ENCODE measurements at places on chromosomes 1 and 21.

DNA sequence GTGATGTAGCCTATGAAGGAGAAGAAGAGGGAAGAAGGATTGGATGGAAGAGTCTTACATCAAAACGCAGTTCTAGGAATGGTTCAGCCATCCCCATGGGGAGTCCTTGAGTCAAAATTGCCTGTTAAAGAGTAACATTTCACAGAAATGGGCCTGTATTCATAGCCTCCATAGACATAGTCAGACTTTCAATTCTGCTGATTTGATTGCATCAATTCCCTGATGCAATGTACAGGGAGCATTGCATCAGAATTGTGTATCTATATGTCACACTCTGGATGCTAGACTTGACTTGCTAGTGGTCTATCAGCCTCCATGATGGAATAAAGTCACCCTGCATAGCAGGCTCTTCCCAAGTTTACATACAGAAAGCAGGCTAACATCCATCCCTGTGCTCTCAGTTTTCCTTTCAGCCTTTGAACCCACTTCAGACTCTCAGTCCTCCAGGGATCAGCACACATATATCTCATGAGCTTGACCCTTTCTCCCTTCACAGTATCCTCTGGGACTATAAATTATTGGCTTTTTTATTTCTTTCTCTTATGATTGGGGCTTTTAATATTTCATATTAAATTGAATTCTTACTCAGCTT, 1111.7 kb upstream of the B3GALT2 start:
- DNase-seq: no peak

DNA sequence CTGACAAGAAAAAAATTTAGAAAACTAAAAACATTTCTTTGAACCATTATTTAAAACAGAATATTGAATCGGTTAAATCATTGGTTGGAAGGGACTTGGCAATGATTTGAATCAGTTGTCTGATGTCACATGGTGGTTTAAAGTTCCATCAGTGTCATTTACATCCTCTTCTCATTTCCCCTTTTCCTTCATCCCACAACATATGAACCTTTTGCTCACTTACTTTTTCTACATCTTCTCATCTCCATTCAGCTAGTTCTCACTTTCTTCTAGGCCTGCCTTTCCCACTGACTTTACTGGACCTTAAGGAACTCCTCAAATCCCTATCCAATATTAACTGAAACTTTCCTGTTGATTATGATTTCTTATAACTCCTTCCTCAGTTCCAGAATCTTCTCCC, 58.5 kb downstream of the PHACTR4 start:
- no peak for DNase-seq

- DNase-seq: no peak
Observed at GRCh38 chr1:89708751-89709375, 75.9 kb downstream of the LRRC8C start.

DNA sequence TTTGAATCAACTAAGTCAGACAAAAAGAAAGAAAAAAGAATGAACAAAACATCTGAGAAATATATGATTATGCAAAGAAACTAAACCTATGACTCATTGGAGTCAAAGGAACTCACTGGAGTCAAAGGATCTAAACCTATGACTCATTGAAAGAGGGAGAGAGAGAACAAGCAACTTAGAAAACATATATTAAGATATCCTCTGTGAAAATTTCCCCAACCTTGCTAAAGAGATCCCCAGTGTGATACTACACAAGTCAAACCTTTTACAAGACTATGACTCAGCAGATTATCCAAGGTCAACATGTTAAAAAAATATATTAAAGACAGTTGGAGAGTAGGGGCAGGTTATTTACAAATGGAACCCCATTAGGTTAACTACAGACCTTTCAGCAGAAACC, 1538.3 kb downstream of the NCAM2 start:
- DNase-seq: no peak

DNA sequence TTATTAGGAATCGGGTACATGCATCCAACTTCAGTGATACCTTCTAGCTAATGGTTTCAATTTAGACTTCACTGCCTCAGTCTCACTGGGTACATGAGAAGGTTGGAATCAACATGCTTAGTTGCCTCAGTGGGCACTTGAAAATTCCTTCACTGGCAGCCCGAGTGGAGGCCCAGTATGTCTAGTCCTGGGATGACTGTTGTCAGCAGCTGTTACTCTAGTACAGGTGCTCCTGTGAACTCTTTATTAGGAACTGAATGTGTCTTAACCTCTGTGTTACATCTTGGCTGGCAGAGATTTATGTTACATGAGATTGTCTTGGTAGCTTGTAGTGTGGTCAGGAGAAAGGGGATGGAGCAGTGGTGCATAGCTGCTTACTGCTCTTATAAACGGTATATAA, 13.4 kb downstream of the PLA2G2E start:
- no peak for DNase-seq

DNA sequence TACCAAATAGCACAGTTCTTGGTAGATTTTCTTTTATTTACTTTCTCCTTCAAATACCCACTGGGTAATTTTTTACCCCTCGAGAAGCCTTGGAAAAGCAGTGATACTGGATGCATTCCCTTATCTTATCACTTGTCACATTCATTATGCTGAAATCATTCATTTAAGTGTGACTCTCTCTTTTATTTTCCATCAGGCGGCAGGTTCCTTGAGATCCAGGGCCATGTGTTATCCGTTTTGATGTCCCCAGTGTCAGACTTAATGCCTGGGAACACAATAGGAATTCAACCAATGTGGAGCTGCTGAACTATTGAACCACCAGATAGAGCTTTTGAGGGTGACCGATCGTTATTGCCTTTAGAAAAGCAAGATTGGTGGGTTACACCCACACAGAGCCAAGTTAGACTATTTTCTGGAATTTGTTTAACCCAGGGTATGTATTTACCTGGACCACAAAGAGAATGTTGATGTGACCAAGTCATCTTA, 51.5 kb upstream of the ATP5PO start:
- no peak for DNase-seq

DNA sequence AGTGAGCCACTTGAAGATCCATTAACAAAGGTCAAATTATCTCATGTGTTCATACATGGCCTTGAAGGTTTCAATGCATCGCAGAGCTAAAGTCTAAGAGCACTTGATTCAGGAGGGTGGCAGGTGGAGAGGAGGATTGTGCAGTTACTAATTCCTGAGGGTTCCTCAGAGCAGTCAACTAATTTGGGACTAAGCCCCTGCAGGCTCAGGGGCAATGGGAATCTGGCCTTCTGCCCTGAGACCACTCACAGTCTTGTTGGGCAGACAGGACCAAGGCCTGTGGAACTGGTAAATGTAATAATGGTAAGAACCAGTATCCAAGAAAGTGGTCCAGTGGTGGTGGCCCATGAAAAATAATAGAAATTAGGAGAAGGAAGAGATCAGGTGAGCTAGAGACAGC, 127.4 kb upstream of the HMGB4 start:
- no peak for DNase-seq

- DNase-seq: no peak
Observed at GRCh38 chr1:93666613-93667384, 14.8 kb downstream of the BCAR3 start.

DNA sequence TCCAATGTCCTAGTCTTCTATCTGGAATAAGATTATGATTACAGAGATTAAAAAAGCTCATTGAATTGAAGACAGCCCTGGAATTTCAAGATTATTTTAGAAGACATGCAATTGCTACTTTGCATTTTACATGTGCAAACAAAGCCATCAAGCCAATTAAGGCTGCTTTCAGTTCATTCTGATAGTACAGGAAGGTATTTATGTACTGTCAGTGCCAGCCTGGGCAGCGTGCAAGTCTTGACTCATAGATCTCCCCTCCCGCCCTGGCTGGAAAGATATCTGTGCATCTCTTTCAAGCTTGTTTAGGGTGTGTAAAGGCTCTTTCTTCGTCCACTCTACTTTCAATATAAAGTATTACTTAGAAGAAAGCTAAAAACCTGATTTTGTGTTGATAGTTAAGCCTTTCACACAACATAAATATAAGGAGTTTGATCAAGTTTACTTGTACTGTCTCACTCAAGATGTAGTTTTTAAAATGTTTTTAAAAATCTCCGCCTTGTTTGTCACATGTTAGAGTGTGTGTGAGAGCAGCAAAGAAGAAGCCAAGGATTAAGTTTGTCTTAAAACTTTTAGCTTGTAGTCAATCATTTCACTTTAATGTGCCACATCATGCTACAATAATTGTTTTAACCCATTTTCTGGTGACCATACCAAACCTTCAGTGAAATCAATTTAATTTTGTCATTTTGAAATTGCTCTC, 13.6 kb upstream of the LYPLAL1 start:
- DNase-seq: no peak

DNA sequence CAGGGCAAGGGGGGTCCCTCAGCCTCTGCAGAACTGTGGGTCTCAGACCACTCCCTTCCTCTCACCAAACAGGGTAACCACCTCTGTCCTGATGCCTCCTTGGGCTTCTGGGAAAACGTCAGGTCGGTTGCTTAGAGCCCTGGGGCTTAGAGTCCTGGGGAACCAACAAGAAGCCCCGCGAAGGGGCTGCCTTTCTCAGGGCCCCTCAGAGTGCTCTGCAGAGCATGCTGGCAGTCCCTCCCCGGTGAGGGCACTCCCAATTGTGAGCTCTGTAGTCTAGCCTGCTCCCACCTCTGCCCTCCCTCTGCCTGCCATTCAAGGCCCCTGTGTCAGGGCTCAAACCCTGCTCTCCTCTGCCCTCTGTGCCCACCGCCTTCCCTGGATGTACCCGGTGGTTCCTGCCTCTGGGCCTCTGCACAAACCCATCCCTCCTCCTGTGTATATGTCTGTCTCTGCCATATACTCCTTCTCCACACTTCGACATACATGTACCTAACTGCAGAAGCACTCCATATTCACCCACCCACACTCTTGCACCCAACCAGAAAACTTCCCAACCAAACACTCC, 92.3 kb downstream of the DMRTB1 start:
- DNase-seq: no peak

GRCh38 chr1:119101563-119101962, 38.9 kb downstream of the WARS2 start:
- DNase-seq: no peak
